ENCODE measurements at places on chromosomes 12 and 14.

DNA sequence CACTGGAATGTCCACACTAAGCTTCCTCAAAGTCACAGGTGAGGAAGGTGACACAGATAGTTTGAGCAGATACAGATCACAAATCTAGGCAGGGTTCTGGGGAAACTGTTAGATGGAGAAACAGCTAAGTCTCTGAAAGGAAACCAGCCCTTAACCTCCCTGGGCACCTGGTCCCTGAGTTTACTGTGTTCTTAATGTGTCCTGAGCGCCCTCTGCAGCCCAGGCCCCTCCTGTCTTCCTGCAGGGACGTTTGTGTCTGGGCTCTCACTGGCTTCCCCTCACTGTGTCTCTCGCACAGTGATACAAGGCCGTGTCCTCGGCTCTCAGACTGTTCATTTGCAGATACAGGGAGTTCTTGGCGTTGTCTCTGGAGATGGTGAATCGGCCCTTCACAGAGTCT, 684.3 kb downstream of the TMEM121 start:
- no peak for DNase-seq

GRCh38 chr14:59186306-59186705, 2.2 kb upstream of the DAAM1 start:
- DNase-seq, result no peak

GRCh38 chr14:96145116-96145864, 59.3 kb upstream of the BDKRB2 start:
- DNase-seq, result no peak

- DNase-seq, result no peak
Observed at GRCh38 chr12:74725154-74725553, 187.5 kb downstream of the ATXN7L3B start.

DNA sequence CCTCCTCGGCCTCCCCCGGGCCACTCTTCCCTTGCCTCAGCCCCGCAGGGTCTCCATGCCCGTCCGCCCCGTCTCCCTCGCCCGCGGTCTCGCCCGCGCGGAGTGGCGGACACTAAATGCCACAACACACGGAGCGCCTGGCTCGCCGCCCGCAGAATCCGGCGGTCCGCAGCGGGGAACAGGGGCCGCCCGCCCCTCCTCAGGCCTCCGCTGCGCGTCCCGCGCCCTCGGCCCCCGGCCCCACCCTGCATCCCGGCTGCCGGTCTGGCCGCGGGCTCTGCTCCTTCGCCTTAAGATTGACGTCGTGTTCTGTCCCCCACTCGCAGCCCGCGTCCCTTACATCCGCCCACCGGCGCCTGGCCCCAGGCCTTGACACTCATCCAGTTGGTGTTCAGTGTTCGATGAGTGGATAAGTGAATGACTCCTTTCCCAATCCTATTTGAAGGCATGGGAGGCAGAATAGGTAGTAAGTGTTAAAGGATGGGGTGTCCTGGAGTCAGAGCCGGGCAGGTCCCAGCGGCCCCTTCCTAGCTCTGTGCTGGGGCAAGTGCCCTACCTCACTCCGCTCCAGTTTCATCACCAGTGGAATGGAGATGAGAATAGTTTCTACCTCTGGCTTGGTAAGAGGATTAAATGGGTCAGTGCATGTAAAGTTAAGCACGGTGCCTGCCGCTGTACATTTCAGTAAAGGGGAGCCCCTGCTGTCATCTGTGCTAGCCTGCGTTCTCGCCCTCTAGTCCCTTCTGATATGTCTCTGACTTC, 622 bp downstream of the TECPR2 start:
- DNase-seq, result peak; percentile 31

- no peak for DNase-seq
Observed at GRCh38 chr14:85764822-85765221, 234.9 kb downstream of the FLRT2 start.

DNA sequence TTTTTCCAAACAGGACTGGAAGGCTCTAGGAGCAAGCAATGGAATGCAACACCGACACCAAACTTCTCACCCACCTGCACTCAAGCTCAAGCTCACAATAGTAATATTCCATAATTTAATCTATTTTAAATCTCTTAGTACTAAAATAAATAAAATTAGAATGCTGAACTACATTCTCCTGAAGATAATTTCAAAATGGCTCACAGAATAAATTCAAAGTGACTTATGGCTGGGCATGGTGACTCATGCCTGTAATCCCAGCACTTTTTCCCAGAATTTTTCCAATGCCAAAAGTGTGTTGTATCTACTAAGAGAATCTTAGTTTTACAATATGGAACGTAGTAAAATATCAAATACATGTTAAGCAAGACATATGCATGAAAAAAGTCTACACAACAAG, 31.5 kb downstream of the DUSP16 start:
- DNase-seq, result no peak

- DNase-seq, result no peak
Observed at GRCh38 chr12:28578833-28579252, 388.6 kb downstream of the CCDC91 start.

DNA sequence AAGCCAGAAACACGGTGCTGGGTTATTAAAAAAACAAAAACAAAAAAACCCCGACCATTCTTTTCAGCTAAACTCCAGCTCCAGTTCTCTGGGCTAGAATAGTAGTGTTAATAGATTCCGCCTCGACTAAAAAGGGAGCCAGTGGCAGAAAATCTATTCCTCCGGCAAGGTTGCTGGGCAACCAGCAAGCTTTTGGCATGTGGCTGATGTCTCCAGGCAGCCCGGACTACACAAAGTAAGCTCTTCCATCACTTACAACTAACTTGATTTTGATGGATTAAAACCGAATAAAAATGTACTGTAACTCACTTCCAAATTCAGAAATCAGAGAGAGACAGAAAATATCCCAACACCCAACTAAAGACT, 126.4 kb upstream of the FOXN3 start:
- DNase-seq, result no peak

GRCh38 chr12:13369474-13370056, 173.0 kb downstream of the EMP1 start:
- DNase-seq, result no peak

GRCh38 chr12:110940933-110941332, 20.6 kb upstream of the MYL2 start:
- DNase-seq, result no peak

DNA sequence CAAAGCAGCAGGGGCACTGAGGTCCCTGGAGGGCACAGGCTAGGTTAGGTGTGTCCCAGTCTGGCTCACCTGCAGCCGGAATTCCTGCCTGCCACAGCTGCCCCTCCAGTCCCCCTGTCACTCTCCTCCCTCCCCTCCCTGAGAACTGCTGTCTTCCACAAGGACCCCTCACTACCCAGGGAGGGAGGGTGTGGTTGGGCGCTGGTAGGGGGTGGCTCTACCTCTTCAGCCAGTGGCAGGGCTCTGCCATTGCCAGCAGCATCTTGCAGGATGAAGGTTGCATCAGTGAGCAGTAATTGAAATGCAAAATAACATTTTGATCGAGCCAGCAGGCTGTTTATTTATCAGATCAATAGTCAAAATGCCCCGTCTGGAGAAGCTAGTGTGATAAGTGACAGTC, 45.7 kb downstream of the ESRRB start:
- DNase-seq, result peak; percentile 32

All from WTC11 (cell line).